ENCODE measurements at places on chromosomes 2 and 18.

DNA sequence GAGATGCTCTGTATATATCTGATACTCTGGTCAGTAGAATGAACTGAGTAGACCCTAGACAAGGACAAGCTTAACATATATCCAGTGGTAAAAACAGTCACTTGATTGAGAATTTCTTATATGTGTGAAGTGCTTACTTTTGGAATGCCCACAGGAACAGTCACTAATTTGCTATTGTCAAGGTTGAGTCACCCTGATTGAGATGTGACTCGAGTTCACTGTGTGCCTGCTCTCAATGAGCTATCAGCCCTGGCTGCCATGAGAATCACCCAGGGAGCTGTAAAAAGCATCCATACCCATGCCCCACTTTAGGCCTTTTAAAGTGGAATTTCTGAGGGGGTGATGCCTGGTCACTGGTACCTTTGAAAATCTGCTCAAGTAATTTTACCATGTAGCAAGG, 283.7 kb downstream of the SUCLG1 start:
- DNase-seq, result no peak

DNA sequence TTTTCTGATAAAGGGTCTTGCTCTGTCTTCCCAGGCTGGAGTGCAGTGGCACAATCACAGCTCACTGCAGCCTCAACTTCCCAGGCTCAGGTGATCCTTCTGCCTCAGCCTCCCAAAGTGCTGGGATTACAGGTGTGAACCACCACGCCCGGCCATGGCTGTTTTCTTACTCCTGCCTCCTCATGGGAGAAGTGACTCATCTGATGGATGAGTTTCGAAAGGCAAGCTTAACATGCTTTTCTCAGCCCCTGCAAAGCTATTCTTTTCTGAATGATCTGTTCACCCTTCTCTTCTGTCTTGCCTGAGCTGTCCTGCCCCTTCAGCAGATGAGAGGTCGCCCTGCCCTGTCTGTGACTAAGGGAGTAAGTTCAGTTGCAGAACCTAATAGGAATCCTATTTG, 929 bp upstream of the CREG2 start:
- peak; percentile 62 for DNase-seq

GRCh38 chr2:26068602-26069298, 34.9 kb downstream of the RAB10 start:
- peak; percentile 88 for DNase-seq

- no peak for DNase-seq
Observed at GRCh38 chr2:221283896-221284545, 288.1 kb downstream of the EPHA4 start.

DNA sequence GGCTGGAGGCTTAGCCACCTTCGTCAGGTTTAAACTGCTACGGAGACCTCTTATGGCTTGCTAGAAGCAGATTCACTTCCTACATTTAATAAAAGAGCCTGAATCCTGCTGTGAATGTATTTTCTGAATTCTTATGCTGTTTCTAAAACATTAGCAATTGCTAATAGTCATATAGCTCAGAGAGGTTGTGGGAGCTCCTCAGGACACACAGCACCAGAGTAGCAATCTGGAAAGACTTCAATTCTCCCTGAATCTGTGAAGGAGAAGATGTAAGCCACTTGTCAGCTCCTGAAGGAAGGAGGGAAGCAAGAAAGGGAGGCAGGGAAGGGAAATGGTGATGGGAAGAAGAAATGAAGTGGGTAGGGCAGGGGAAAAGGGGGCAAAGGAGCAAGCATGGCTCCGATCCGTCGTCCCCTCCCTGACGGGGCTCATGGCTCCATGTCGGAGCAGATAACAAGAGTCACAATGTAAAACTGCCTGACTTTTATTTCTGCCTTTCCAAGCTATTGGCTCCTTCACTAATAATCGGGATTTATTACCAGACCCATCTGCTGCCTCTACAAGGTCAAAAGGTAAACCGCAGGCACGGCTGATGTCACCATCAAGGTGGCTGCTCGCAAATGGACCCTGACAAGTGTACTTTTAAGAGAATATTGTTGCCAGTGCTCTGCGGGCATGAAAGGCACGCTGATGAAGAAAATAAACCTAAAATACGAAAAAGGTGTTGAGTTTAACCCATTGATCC, 656.0 kb upstream of the SALL3 start:
- DNase-seq, result no peak

GRCh38 chr2:17373741-17374140, 144.5 kb downstream of the RAD51AP2 start:
- no peak for DNase-seq

DNA sequence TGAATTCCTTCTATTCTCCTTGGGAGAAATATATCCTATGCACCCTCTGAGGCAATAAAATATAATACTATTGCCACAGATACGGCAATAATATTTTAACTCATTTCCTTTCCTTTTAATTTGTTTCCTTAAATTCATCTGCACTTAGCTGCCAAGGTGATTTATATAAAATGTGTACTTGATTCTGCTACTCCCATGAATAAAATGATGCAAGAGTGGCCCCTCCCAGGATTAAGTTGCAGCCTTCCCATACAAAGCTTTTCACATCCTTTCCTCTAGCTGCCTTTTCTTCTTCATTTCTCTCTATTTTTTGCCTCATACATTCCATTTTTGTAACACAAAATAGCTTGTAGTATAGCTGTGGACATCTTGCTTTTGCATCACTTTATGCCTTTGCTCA, 464.1 kb upstream of the ZEB2 start:
- no peak for DNase-seq

GRCh38 chr2:171225302-171225980, 64.7 kb upstream of the TLK1 start:
- DNase-seq, result peak; percentile 86

GRCh38 chr18:13007248-13007560, 16.0 kb downstream of the CEP192 start:
- DNase-seq, result no peak

DNA sequence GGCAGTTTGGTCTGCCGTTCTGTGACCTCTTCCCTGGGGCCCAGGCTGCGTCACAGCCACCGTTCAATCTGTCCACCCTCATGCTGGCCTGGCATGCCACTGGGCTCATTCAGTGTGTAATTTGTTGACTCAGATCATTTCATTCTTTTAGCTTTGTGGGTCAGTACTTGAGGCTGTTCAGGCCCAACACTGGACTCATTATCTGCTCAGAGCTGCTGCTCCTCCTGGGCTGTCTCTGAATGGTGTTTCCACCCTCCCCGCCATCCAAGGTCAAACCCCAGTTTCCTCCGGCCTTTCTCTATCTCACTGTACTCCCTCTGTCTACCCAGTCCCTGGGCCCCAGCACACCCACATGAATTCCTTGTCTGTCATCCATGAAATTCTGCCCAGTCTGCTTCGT, 152.4 kb upstream of the NCK2 start:
- no peak for DNase-seq

- no peak for DNase-seq
Observed at GRCh38 chr2:136482966-136483365, 282.4 kb upstream of the THSD7B start.

GRCh38 chr2:32189011-32189410, 23.3 kb downstream of the SLC30A6 start:
- no peak for DNase-seq

DNA sequence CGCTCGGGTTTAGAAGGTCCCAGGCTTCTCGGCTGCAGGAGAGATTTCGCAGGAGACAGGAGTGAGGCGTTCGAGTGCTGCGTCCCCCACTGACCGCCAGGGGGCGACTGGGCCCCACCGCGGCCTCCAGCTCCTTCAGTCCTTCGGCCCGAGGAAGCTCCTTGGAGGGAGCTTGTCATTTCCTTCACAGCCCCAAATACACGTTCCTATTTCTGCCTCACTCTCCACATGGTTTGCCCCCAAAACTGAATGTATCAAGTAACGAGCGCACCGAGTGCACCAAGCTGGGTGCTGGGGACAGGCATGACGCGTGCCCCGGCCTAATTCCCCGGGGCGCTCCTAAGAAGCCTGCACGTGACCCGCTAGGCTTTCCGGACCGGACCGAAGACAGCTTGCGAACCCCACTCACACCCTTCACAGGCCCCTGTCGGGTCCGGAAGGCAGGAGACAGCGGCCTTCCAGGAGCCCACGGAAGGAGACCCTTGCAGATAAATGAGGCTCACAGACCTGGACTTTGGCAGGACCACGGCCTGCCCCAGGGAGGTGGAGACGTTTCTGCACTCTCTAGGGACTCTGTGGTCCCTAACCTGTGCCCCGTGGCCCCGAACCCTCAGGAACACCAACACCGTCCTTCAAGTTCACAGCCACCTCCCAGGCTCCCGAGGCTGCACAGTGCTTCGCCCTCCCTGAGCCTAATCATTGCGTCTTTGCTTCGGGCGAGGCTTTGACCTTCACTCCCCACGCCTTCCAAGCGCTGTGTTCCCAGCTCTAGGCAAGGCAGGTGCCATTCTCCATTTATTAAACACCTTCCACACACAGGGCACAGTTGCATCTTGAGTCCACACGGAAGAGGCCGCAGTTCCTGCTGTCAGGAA, 13.0 kb upstream of the FAHD2A start:
- DNase-seq, result peak; percentile 73

DNA sequence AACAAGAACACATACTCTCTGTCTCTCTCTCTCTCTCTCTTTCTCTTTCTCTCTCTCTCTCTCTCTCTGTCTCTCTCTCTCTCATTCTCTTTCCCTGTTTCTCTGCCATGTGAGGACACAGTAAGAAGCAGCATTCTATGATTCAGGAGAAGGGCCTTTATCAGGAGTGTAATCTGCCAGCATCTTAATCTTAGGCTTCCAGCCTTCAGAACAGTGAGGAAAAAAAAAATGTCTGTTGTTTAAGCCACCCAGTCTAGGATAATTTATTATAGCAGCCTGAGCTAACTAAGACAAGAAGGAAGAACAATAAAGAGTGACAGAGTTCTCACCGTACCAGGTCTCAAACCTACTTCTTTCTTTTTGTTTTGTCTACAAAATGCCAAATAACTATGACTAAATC, 399.4 kb downstream of the SOCS6 start:
- DNase-seq, result no peak

GRCh38 chr2:237669628-237670392, 42.4 kb downstream of the LRRFIP1 start:
- DNase-seq, result peak; percentile 92

GRCh38 chr18:21684731-21685130, 19.8 kb downstream of the ABHD3 start:
- no peak for DNase-seq

GRCh38 chr2:199441759-199442158, 16.0 kb downstream of the SATB2 start:
- no peak for DNase-seq

DNA sequence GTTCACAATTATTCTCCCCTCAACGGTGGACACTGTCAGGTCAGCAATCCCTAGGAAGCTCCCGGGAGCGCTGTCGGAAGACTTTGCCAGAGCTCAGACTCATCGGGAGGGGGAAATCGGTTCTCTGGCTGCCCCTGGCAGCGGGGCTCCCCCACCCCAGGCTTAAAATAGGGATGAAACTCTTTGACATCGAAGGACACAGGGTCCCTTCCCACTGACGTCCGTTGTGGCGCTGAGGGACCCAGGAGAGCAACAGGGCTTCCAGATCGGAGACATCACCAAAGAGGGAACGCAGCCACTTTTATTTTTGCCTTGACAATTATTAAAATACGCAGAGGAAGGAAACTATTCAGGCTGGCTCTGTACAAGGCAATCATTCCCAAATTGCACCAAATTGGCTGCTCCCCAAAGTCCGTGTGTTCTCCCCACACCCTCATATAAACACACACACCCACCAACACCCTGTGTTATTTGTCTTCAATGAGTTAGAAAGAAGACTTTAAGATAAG, 249.0 kb downstream of the CDH20 start:
- DNase-seq, result no peak

DNA sequence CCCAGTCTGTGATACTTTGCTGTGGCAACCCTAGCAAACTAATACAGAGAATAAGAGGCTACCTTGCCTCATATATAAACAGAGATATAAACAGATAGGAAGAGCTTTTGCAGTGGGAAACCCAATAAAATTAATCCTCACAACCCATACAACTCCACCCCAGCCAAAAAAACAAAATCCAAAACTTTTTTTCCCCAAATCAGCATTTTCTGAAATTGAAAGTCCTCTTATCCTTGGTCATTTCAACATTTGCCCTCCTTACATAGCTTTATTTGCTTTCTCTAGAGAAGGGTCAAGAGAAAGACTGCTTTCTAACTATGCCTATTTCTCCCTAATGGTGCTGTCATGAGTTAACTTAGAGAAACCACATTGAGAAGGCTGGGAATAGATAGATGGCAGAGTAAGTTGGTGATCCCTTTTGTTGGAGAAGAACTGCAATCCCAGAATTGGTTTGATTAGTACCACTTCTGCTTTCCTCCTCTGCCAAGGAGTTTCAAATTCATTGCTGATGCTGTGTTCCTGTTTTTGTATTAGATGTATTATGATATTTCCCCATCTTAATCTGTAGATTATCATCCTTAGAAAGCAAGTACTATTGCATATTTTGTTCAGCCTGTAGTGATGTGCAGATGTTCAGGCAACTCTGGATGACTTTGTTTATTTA, 76.5 kb upstream of the B3GNT2 start:
- DNase-seq, result no peak

- DNase-seq, result no peak
Observed at GRCh38 chr2:116696223-116696622, 1118.3 kb upstream of the DDX18 start.

DNA sequence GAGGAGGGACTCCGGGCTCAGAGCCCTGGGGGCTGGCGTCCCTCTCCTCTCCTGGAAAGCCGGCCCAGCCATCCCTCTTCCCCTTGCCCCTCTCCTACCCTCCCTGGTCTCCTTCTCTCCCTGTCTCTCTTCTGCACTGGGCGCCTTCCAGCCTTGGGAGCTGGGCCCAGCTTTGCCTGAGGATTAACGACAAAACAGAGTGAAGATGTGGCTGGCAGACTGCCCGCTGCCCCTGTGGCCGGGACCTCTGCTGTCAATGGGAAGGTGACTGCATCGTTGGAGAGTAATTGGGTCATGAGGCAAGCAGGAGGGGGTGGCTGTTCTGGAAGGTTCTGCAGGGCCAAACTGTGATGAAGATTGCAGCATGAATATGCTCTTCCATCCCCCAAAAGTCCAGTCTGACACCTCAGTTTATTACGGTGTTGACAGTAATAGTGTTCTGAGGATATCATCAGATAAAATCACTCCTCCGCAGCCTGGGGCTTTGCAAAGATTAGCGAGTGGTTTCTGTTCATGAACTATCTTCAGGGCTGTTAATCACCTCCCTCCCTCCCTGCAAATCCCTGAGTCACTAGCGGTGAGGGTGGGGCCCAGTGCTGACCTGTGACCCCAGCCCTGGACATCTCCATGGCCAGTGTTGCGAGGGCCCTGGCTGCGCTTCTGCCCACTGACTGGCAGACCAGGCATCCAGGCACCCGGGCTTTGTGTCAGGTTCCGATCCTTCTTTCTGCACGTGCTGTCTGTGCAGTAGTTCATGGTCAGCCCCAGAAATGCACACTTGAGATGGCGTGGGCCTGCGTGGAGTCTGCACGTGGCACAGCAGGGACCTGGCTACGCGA, 23.0 kb downstream of the RTP5 start:
- DNase-seq, result no peak

GRCh38 chr2:185137700-185138099, 539.4 kb downstream of the ZNF804A start:
- no peak for DNase-seq

- DNase-seq, result no peak
Observed at GRCh38 chr2:120518819-120519218, 172.9 kb downstream of the INHBB start.

- no peak for DNase-seq
Observed at GRCh38 chr2:21814588-21815149, 690.9 kb downstream of the TDRD15 start.

- DNase-seq, result peak; percentile 50
Observed at GRCh38 chr18:36411745-36412168, 114.2 kb downstream of the FHOD3 start.

- peak; percentile 59 for DNase-seq
Observed at GRCh38 chr2:44844651-44845270, 96.7 kb upstream of the SIX3 start.

GRCh38 chr2:85369500-85369899, 14.9 kb downstream of the ELMOD3 start:
- peak; percentile 10 for DNase-seq
